DMS79 (cell line): ENCODE measurements at places on chromosomes 7 and 10.

DNA sequence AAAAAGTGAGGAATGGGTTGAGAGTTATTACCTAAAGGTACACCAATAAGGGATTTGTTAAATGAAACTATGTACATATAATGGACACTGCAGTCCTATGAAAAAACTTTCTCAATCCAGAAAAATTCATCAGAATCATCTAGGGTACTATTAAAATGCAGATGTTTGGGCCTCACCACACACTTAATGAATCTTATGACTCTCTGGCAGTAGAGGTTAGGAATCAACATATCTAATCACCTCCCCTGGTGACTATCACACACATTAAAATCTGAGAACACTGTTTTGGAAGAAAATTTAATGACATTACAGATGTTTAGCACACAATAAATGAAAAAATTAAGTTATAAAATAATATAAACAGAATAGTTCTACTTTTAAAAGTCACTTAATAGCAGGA lies 32.1 kb downstream of the BAZ1B start:
- DNase-seq = no peak

DNA sequence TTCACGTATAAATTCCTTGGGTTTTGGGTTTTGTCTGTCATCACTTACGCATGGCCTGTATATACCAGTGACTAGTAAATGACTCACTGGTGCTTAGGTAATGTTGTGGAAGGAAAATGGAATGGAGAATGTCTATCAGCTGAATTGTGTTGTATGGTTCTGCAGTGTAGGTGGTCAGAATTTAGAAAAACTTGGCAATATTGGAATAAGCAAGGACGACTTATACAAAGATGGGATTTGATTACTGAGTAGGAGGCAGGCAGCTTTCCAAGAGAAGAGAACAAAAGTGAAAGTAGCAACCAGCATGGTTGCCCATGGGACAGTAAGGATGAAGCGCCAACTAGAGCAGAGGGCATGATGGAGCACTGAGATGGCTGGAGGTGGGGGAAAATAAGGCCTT lies 168.6 kb upstream of the CSTF2T start:
- DNase-seq = no peak

GRCh38 chr10:49783645-49784044 lies 21.5 kb upstream of the OGDHL start:
- no peak for DNase-seq

DNA sequence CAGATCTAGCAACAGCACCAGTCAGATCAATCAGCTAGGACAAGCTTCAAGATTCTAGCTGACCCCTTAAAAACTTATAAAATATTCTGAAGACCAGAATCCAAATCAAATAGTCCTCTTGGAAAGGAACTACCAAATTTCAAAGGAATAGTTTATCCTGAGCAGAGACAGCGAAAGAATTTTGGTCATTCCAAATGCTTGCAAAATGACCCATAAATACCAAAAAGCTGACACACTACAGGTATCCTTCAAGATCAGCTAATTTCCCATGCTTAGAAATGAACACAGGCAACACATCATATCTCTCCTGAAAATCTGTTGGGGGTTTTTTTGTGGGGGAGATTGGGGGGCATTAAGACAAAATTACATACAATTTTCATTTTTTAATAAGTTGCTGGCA lies 78.8 kb downstream of the PDSS1 start:
- no peak for DNase-seq

DNA sequence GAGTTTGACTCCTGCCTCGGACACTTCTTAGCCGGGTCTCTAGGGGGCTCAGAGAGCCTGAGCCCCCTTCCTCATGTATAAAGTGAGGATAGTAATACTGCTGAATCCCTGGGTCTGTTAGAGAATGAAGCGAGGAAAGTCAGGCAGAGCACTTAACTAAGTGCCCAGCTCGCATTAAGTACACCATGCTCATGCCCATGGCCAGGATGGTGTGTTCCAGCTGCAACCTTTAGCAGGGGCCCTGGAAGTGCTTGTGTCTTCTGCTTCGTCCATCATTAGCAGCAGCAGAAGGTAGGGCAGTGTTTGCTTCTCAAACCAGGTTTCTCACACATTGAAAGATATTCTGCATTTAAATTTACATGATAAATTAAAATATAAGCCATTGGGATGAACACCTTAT lies 27.3 kb upstream of the WDFY4 start:
- DNase-seq = no peak

- DNase-seq = no peak
Measured at GRCh38 chr10:51860257-51860656, 160.9 kb upstream of the CSTF2T start.

- no peak for DNase-seq
Measured at GRCh38 chr7:157001920-157002818, 8.3 kb downstream of the MNX1 start.

DNA sequence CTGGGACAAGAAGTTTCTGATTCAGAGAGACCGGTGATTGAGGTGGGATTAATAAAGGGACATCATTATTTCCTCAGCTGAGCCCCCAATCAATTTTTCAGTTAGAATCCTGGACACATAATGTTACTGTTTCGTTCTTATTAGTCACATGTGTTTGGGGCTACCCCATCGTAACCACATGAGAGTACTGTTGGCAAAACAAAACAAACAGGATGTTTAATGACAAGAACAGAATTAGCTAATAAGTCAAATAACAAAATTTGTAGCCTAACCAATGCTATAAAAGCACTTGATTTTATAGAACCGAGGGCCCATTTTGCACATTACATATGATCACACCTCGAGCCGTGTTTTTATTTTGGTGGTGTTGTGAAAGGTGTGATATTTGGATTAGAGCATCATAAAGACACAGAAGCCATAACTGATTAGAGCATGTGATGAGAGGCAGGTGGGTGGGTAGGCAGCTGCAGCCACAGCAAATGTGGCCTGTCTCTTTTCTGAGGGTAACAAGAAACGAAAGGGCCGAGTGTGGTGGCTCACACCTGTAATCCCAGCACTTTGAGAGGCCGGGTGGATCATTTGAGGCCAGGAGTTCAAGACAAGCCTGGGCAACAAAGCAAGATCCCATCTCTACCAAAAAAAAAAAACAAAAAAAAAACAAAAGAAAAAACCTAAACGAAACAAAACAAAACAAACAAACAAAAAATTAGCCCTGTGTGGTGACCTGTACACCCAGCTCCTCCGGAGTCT lies 1.8 kb upstream of the VWC2 start:
- no peak for DNase-seq

DNA sequence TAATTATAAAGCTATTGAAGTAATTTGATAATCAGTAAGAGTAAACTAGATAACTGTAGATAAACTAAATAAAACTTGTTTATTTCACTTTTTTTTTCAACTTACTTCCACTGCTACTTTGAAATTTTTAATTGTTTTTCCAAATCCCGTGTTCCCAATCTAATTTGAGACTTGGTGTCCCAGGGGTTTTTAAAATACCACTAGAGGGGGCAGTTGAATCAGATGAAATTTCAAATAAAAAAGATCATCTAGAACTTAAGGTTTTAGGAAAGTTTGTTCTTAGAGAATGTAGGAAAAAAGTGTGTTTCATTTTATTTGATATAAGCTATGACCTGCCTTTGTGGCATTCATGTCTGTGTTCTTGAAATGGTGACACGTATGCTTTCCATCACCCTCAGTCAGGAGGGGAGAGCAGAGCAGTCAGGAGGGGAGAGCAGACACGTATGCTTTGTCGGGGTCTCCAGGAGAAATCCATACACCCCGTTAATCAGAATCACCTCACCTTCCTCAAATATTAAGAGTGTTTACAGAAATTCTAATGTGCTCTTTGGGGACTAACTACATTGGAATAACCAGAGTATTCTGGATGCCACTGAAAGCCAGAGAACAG lies 49.9 kb downstream of the C10orf67 start:
- no peak for DNase-seq

DNA sequence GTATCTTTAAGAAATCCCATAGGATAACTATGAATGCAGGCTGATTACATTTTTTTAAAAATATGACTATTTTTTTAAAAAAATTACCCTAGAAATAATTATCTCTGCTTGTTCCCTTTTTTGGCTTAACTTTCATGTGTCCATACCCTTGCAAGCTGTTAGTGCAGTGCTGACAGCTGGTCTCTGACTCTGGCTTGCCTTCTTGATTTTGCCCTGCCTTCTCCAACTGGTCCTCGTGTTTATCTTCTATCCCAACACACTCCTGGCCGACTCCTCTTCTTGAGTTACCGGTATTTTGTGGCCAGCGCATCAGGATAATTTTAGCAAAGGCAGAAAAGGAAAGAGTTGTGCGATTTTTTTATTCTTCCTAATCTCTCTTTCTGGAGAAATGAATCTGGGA lies 111.7 kb upstream of the STARD3NL start:
- DNase-seq = no peak

GRCh38 chr7:156650042-156650441 lies 9.5 kb downstream of the RNF32 start:
- no peak for DNase-seq

DNA sequence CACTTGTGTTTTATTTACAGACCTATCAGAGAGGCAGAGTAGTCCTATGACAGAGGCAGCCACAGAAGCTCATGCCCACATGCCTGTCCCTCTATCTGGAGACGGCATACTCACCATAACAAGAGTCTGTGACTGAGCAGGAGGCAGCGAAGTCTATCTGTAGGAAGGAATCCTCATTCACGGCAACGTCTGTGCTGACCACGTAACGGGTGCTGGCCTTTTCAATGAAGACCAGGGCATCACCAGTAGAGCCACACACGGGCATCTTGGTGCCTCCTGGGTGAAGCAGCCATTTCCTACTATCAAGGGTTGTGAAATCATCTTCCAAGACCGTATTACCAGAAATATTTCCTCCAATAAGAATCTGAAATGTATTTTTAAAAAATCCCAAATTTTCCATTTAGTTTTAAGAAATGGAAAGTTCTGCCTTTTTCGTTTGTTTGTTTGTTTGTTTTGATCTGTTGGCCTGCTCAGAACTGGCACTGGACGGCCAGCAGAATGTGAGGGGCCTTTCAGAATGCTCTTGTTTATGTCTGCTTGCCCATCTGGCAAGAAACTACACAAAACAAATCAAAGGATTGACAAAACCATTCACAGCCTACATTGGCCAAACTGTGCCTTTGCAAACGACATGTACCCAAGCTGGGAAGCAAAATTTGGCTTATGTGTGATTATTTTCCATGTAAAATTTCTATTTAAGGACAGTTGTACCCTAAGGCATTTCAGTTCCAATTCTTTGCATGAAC lies 93.1 kb upstream of the SLC26A5 start:
- no peak for DNase-seq

GRCh38 chr7:100722480-100723212 lies 2.4 kb downstream of the EPO start:
- DNase-seq = no peak

DNA sequence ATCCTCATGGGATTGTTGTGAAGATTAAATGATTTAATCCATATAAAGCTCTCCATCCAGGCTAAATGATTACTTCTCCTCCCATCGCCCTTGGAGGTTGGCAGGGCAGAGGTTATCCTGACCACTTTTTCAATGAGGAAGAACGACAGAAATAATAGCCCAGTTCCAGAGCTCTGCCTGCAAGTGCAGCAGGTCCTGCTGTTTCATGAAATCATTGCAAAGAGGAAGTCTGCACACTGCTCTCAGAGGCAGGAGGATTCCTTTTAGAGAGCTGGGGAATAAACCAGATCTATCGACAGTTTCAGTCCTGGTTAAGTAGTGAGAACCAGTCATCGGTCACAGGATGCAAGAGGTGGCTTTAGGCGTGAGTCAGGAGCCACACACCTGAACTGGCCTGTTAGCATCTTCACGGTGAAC lies 25.0 kb upstream of the CDH23 start:
- DNase-seq = no peak

GRCh38 chr10:62511656-62512055 lies 137.5 kb downstream of the ZNF365 start:
- no peak for DNase-seq

GRCh38 chr7:41760293-41760692 lies 57.4 kb upstream of the INHBA start:
- DNase-seq = no peak

GRCh38 chr10:109912335-109913281 lies 10.7 kb downstream of the XPNPEP1 start:
- DNase-seq = no peak

GRCh38 chr10:91194497-91195179 lies 25.8 kb upstream of the PCGF5 start:
- DNase-seq = no peak

- no peak for DNase-seq
Measured at GRCh38 chr10:116722736-116723427, 19.5 kb downstream of the HSPA12A start.

- DNase-seq = peak; percentile 38
Measured at GRCh38 chr7:117830422-117830954, 42.8 kb downstream of the CTTNBP2 start.

GRCh38 chr10:30722956-30723620 lies 93.5 kb upstream of the LYZL2 start:
- DNase-seq = no peak

DNA sequence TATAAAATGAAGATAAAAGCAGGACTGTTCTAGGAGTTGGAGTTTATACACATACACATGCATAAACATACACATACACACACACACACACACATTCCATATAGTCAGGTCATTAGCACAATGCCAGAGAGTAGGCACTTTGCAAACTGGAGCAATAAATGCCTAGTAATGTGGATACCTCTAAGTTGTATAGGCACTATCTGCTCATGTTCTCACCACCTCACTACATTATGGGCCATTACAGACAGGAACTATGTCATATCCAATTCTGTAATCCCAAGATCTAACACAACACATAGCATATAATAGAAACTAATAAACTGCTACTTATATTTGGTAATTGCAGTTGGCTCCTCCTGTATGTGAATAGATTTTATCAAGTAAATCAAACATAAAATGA lies 115.6 kb downstream of the GRM8 start:
- DNase-seq = no peak

DNA sequence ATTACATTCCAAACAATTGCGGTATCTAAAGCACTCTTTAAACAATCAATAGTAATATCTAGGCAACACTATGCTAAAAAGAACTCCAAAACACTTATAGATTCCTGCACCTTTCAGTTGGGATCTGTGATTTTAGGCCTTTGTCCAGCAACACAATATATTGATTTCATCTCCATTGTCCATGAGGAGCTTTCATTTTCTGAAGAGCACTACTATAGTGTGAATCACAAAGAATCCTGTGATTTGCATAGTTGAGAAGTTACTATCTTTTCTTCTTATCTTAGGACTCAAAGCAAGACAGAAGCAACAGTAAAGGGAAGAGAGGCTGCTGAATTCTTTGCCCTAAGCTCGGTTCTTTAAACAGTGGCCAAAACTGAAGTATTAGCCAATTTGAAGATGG lies 846.8 kb downstream of the IPMK start:
- DNase-seq = no peak

- no peak for DNase-seq
Measured at GRCh38 chr7:2100278-2101208, 132.2 kb downstream of the MAD1L1 start.

GRCh38 chr7:97174303-97174702 lies 56.8 kb downstream of the SDHAF3 start:
- DNase-seq = no peak

GRCh38 chr10:33723181-33723580 lies 388.7 kb upstream of the NRP1 start:
- no peak for DNase-seq

DNA sequence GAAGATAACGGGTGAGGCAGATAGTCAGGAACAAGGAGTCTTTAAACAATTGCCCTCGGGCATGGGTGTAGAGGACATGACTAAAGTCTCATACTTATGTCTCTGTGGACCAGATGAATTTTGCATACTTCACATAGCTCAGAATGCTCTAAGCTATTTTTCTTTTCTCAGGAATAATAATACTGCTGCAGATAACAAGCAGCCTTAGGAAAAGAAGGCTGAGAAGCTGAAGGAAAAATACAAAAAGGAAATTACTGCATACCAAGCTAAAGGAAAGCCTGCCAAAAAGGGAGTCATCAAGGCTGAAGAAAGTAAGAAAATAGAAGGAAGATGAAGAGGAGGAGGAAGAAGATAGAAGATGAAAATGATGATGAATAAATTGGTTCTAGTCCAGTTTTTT lies 13.4 kb upstream of the ERCC6 start:
- DNase-seq = no peak
